ENCODE measurements at places on chromosomes 16 and 17.

GRCh38 chr16:56776562-56776961 is 46.6 kb downstream of the NUP93 start:
- DNase-seq = no peak

GRCh38 chr17:78314683-78315354 is 45.1 kb downstream of the SOCS3 start:
- DNase-seq = no peak

DNA sequence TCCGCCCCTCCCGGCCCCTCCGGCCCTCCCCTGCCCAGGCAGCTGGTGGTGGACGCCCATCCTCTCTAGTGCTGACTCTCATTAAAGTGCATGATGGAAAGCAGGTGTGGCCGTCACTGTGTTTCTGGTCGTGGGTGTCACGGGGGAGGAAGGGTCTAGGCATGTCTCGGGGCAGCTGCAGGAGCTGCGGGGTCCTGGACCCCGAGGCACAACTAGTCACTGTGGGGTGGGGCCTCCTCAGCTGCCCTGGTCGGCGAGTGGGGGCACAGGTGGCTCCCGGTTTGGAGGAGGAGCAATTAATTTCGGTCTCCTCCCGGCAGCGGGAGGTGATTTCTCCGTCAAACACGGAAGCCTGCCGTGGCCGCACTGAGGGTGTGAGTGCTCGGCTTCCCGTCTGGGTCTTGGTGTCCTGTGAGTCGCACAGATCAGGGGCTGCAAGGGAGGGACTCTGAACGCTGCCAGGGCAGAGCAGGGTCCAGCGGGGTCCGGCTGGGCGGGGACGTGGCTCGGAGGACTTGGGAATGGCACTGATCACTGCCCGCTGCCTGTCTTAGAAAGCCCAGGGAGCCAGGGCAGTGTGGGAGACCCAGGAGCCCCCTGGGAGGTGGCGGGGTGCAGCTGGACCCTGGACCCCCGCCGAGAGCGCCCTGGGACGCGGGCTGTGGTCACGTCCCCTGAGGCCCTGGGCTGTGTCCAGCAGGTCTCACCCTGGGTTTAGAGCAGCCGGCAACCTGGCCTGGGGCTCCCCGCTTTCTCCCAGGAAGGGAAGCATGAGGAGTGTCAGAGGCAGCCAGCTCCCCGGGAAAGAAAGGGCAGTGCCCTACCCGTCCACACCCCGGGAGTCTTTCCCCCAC is 3.3 kb downstream of the TPSD1 start:
- DNase-seq = peak; percentile 50

DNA sequence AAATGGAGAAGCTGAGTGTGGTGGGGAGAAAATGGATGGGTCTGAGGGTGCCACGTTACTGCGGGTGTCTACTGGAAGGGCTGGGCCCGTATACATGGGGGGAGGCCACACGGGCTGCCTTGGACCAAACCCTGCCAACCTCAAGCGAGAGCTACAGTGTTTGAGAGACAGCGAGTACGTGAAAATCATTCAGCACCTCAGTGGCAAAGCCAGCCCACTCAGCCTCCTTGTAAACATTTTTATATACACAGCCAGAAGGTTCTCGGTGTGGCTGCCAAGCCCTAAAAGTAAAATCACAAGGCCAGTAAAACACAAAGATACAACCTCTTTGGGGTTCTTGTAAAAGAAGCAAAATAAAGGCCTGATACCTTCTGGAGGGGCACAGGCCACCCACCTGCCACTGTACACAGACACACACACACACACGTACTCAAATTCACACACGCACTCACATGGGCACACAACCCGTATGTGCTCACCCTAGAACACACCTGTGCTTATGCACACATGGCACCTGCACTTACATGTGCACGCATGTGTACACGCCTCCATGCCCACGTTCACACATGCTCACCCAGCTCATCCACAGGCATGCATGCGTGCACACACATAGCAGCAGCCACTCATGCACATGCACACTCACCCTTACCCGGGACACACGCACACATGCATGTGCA is 102.8 kb downstream of the GSG1L start:
- DNase-seq = no peak

DNA sequence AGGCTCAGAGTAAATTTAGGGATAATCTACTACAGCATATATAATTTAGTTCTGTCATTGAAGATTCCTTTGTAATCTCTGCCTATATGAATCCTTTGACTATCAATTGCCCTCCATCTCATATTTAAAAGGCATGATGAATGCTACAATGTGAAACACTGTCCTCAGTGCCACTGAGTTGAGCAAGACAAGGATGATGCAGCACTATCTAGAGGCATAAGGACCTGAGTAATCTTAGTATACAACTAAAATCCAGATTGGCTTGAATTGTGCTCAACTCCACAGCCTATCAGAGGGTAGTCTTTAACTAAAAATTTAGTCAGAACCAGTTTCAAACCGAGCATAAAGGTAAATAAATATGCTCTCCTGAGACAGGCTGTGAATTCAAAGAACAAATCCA is 11.6 kb upstream of the STRADA start:
- DNase-seq = no peak
